ENCODE measurements at places on chromosomes 16 and 17.
A peak's percentile ranks its signal among the peaks of the same experiment; 100 is the strongest.

DNA sequence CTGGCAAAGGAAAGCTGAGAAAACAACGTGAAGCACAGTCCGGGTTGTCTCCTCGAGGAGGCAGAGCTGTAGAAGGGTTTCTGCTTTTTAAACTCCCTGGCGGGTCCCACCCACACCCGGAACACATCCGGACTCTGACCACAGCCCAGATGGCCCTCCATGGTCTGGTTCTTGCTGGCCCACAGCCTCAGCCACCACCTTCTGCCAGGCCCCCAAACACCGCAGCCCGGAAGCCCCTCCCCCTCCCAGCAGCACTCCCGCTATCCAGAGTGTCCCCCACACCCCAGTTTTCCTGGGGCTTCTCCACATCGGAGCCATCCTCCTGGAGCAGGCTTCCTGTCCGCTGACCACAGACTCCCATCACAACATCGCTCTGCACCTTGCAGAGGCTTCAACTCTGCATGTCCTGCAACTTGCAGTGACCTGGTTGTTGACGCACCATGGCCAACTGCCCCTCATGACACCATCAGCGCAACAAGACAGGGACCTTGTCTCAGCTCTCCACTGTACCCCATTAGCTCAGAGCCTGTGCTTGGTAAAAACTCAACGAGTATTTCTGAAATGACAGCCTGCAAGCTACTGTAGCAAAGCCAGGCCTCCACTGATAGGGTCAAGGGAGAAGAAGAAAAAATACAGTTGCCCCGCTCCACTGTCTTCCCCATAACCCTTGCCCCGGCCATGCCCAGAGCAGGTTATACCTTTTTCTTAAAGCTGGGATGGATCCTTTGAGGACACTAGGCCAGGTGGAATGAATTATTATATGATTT lies 129.8 kb downstream of the C16orf78 start:
- DNase-seq: no peak

DNA sequence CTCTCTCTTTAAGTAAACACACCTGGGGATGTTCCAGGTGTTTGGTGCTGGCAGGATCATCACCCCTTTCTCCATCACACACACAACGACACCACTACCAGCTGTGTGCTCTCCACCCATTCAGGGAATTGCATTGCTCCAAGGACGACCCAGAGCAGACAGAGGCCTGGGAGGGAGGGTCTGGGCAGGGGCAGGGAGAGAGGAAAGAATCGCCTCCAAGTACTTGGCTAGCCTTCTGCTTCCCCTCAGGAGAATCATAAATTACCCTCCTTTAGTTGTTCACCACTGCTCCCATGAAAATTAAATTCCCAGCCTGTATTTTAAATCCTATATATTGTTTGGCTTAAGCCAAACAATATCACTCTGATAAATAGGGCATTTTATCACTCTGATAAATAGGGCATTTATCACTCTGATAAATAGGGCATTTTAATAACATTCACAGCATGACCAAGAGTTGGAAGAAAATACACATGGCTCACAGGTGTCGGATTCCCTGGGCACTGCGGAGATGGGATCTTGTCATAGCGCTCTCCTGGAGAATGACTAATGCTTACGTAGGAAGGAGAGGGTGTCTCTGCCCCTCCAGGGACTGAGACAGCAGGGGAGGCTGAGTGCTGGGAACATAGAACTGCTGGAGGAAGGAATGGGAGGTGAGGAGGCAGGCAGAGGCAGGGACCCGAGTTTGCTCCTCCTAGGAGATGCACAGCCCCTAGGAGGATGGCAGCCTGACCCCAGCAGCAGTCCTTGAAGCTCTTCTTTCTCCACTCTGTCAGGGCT lies 673.6 kb downstream of the HS3ST4 start:
- no peak for DNase-seq

DNA sequence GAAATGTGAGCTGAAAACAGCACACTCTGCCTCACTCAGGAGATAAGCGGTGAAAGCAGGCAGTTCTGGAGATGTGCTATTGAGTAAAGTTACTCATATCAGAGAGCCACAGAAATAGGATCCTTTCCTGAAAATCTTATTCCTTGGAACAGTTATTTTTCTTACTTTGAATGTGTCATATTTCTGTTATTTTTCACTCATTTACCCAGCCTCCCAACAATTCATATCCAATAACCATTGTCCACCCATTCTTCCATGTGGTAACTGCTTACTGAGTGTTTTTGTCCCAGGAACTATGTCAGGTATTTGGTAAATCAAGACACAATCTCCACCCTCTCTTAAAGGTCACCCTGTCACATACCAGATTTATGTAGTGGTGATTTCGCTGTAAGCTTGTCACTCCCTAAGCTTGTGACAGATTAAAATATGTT lies 144.9 kb downstream of the PARN start:
- DNase-seq: no peak

GRCh38 chr16:1050516-1050915 lies 22.0 kb upstream of the SSTR5 start:
- DNase-seq: no peak

GRCh38 chr17:80789356-80789902 lies 202.2 kb upstream of the CHMP6 start:
- no peak for DNase-seq

GRCh38 chr16:83955218-83956130 lies 2.4 kb downstream of the OSGIN1 start:
- DNase-seq: no peak

DNA sequence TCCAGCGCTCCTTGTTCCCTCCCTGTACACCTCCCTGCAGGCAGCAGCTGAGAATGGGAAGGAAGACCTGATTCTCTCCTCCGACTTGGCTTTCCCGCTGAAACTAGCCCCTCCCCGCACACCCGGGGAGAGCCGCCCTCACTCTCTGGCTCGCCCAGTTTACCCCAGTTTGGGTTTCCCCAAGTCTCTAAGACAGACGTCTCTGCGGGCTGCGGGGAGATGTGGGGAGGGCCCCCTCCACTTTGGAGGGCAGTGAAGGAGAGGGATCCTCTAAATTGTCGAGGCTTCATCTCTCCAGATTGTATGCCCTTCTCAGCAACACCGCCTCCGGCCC lies 797 bp downstream of the GRB7 start:
- peak; percentile 66 for DNase-seq

DNA sequence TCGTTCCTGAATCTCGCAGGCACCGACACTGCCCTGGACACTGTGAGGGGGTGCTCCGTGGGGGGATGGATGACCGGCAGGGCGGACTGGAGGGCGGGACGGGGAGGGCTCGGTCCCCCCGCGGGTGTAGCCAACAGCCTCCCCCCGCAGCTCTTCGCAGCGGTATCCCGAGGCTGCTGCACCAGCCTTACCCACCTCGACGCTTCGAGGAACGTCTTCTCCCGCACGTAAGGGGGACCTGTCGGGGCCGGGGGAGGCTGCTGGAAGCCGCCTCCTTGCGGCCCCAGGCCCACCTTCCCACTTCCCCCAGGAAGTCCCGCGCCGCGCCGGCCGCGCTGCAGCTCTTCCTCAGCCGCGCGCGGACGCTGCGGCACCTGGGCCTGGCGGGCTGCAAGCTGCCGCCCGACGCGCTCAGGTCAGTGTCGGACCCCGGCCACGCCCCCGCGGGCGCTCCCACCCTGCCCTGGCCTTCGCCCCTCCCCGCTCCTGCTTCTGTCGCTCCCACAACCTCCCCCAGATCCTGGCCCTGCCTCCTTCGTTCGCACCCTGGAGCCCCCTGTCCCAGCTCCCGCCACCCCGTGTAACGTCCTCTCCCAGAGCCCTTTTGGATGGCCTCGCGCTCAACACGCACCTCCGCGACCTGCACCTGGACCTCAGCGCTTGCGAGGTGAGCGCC lies 3.3 kb downstream of the CARMIL2 start:
- DNase-seq: no peak

- no peak for DNase-seq
Measured at GRCh38 chr17:79470754-79471153, 140.1 kb downstream of the RBFOX3 start.

DNA sequence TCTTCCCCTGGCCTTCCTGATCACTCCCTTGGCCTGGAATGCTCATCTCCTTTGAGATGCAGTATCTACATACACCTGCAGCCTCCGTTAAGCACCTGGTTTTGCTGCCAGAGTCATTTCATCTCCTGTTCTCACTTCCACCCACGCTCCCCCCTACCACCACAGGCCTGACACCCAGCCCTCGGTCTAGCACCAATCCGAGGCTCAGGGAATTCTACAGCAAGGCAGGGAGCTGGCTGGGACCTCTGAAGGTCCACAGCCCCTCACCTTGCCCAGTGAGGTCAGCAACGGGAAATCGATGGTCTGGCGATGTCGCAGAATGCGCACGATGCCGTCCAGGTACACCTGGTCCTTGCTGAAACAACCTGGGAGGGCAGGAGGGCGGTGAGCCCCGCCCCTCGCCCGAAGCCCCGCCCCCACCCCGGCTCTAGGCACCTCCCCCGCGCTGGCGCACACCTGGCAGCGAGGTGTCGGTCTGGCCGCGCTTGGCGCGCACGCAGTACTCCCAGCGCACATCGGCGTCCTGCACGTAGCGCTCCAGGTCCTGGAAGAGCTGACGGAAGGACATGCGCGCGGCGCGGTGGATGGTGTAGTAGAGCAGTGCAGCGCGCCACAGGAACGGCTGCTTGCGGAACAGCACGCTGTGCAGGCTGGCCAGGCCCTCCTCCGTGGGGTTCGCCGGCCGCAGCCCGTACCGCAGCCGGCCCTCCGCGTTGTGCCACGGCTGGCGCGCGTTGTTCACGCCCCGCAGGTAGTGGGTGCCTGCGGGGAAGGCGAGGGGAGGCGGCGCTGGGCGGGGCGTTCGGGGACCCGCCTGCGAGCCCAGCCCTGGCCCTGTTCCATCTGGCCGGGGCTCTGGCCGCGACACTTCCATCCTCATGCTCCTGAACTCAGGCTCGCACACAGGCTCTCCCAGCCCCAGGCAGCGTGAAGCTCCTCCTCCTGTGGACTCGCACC lies 5.7 kb downstream of the MATCAP1 start:
- peak; percentile 90 for DNase-seq

Measured in NCI-H345 (cell line).